ENCODE measurements at places on chromosomes 13 and 19.
A peak's percentile ranks its signal among the peaks of the same experiment; 100 is the strongest.

DNA sequence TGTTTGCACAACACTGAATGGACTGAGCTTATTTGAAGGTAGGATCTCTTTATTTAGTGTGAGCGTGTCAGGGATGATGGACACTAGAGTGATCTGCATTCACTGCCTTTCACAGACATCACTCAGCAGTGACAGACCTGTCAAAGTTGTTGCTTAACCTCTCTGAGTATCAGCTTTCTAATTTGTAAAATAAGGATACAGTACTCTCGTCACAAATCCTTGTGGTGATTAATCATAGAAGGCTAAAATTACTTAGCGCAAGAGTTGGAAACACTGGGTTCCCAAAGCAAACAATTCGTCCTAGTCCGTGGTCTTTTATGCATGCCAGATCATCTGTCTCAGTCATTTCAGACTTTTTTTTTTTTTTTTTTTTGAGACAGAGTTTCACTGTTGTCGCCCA is 16.6 kb downstream of the CARD8 start:
- no peak for DNase-seq

DNA sequence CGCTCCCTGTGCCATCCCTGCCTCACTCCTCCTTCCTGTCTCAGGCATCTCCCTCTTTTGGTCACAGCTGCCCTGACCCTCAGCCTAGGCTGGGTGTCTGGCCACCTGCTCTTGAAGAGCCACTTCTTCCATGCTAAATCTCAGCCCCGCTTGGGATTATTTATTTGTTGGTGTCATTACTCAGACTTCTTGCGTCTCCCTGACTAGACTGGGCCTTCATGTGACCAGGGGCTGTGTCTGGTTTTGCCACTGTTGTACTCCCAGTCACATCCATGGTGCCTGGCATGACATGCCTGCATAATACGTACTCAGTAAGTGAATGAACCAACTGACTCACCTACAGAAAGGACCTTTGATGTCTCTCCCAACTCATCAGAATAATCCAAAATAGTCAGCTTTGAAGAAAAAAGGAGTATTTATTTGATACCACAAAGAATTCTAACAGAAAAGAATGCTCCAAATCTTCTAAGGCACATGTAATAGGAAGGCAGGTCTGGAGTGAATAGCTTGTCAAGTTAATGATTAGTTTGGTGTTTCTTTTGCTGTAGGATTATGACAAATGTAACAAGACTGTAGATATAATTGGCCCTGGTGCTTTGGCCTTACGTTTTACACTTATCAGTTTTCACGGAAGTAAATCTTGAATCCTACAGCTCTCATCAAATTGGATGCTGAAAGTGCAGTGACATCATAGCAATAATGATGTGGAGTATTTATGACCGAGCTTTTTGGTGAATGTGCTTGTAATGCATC is 84.0 kb downstream of the ALOX5AP start:
- DNase-seq = no peak

DNA sequence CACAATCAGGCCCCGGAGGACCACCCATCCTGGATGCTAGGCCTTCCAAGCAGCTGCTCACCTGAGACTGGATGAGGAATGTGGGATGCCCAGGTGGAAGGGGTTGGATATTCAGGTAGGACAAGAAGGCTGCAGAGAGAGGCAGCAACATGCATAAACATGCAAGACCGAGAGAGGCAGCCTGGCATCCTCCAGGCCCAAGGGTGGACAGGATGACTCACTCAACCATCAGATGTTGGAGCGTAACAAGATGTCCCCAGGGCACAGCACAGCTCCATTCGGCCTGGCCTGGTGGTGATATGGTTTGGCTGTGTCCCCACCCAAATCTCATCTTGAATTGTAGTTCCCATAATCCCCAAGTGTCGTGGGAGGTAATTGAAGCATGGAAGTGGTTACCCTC is 10.0 kb upstream of the CABP5 start:
- DNase-seq = no peak

DNA sequence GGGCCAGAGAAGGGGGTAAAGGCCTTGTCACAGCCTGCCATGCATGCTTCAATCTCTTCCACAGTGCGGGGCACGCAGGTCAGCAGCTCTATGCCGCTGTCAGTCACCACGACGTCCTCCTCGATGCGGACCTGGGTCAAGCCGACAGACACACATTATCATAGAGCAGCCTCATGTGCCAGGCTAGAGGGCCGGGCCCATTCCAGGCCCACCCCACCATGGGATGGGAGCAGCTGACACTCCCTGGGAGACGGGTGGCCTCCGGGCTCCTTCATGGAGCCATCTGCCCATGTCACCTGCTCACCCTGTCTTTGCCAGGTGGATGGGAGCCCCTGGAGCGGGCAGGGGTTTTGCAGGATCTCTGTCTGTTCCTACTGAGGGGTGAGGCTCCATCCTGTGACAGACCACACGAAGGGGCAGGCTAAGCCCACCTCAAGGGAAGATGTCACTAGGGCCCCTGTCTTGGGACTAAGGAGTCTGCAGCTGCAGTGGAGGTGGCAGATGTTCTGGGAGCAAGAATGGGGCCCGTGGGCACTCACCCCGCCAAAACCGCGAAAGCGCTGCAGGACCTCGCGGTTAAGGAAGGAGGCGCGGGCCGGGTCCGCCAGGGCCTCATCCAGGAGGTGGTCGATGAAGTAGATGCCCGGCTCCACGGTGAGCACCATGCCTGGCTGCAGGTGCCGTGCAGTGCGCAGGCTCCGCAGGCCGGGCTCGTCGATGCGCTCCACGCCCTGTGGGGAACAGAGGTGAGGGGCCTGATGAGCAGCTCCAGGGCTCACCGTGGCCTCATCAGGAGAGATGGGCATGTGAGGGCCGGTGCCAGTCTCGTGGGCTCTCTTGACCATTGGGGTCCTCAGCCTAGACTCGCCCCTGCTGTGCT is 14.1 kb downstream of the CEBPG start:
- DNase-seq = no peak

GRCh38 chr19:33957804-33958203 is 161.1 kb downstream of the KCTD15 start:
- DNase-seq = no peak

- no peak for DNase-seq
Measured at GRCh38 chr13:40228496-40228895, 437.9 kb downstream of the FOXO1 start.

DNA sequence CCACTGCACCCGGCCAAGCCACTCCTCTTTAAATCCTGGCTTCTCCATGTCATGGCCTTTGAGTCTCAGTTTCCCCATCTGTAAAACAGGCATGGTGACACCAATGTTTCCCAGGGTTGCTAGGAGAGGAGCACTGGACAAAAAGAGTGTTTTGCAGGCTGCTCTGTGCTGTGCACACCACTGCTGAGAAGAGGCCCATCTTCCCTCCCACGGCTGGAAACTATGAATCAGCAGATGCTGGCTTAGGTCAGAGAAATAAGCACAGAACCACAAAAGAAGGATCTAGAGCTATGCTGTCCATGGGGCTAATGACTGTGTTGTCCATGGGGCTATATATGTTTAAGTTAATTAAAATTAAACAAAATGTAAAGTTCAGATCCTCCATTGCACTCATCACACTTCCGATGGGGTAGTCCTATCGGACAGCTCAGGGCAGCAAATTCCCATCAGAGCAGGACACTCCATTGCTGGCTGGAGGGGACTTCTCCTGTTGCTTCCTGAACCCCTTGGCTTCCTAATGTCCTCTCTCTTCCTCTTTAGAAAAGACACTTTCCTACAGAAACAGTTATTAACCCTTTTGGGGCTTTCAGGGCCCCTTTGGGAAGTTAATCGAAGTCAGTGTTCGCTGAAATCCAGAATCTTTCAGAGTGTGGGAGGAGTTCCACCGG is 37.1 kb downstream of the TSHZ3 start:
- peak; percentile 28 for DNase-seq

GRCh38 chr13:18948012-18948663 is 233.5 kb downstream of the TUBA3C start:
- no peak for DNase-seq

- no peak for DNase-seq
Measured at GRCh38 chr13:112845511-112846144, 123.4 kb upstream of the MCF2L start.

DNA sequence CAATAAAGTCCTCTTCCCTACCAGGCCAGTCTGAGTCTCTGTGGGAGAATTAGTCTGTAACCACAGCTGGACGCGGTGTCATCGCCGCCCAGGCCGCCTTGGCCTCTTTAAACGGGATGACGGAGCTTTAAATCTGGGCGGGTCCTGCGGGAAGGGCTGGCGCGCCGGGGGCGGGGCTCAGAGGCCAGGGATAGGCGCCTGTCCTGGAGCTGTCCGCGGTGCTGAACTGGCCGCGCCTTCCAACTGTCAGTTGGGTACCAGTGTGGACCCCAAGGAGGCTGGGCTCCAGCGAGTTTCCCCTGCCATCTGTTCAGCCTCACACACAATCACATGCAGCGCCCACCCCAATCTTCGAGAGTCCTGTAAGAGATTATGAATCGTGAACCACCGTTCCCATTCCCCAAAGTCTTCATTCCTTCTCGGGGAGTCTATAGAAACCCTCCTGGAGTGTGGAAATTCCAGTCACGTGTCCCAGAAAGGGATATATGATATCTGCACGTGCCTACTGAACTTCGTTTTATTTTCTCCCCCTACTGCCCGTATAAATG is 11.5 kb downstream of the APLP1 start:
- peak; percentile 96 for DNase-seq

DNA sequence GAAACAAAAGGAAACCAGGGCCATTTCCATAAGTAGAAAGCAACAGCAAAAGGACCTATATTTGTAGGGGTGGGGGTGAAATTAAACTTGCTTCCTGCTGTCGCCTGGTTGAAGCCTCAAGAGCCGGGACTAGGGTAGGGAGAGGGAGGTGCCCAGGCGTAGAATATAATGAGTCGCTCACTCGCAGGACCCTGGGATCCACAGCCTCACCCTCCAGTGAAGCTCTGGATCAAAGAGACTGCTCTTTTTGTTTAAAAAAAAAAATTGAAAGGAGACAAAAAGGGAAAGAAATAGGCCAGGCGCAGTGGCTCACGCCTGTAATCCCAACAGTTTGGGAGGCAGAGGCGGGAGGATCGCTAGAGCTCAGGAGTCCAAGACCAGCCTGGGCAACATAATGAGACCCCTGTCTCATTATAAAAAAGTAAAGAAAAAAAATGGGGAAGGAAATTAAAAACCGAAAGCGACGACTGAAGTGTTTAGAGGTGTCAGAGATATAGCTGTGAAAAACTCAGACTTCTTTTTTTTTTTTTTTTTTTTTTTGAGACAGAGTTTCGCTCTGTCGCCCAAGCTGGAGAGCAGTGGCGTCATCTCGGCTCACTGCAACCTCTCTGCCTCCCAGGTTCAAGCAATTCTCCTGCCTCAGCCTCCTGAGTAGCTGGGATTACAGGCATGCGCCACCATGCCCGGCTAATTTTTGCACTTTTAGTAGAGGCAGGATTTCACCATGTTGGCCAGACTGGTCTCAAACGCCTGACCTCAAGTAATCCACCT is 10.9 kb upstream of the ADGRE5 start:
- peak; percentile 73 for DNase-seq

DNA sequence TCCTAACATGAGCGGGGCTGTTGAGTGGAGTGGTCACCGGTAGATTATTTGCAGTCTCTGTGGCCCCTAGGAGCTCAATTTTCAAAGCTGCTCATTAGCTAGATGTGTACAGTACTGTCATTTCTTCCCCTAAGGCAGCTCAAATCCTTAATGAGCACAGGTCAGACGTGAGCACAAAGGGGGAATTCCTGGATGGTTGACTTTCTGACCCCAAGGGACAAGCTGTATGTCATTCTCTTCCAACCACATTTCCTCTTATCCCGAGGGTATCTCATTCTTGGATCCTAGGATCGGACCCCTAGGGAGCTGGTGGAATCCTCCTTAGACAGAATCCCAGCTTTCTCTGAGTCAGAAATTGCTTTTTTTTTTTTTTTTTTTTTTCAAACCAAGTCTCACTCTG is 5.7 kb upstream of the OR7G3 start:
- DNase-seq = no peak

- DNase-seq = no peak
Measured at GRCh38 chr13:110518571-110518970, 43.0 kb downstream of the RAB20 start.

- peak; percentile 31 for DNase-seq
Measured at GRCh38 chr13:106534639-106535551, 567 bp downstream of the EFNB2 start.

DNA sequence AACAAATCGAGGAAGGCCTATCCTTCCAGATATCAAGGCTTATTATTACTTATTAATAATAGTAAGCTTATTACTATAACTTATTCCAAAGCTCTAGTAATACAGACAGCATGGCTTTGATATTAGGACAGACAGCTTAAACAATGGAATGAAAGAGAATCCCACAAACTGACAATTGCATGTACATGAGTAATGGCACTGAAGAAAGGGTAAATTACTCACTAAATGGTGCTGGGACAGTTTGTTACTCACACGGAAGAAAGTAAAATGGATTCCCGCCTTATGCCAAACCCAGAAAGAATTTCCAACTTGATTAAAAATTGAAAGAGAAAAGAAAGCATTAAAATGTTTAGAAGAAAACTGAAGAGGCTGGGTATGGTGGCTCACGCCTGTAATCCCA is 60.3 kb downstream of the MIPEP start:
- DNase-seq = no peak

DNA sequence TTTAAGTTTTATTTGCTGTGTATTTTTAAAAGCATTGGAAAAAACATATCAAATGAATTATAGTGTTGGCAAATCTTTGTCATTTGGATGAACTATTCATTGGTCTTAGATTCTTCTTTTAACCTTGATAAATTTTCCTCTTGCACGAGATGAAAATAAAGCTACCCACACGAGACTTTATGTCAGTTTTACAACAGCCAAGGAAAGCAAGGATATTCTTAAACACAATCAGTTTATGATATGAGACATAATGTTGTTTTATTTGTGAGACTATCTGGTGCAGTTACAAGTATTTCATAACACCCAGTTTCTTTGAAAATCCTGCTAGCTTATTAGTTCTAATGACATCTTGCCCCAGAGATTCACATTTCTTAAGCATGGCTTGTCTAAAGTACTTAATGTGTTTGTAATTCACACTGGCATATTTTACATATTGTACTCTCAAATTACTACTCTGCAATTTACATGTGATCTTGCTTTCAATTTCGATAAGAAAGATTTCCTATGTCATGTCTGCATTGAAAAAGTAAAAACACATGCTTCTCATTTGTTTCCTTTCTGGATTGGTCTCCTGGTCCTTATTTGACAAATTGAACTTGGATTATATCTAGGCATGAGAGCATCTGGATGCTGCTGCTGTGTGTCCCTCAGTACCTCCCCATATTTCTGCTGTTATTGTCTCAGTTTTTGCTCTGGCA is 955.5 kb upstream of the PCDH9 start:
- DNase-seq = no peak

DNA sequence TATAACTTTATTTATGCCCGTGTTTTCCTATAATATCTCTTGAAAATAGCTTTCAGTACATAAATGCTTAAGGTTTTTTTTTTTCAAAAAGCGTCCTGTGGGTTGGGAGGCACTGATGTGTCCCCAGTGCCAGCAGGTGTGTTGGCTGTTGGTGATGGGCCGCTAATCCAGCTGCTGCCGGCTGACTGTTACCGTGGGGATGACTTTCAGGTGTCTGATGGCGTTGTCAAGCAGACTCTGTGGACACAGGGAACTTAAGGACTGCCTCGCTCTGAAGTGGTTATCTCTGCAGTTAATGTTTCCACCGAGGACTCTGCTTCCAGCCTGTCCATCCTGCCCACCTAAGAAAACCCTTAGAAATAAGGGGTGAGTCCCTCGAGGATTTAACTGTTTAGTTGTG is 94.5 kb downstream of the ANKRD10 start:
- DNase-seq = no peak

- DNase-seq = no peak
Measured at GRCh38 chr13:41418027-41418426, 39.3 kb upstream of the RGCC start.

- DNase-seq = no peak
Measured at GRCh38 chr13:98997738-98998641, 20.1 kb upstream of the DOCK9 start.

Data from hematopoietic multipotent progenitor cell treated with erythropoietin and hydrocortisone succinate and interleukin-3 and kit ligand, for 4 days (in vitro differentiated cells).